Activated naive CD8-positive, alpha-beta T cell treated with anti-CD3 and anti-CD28 coated beads for 36 hours (primary cell): ENCODE measurements at places on chromosomes 4 and X. TPM values are rescaled to one million over a fixed set of nuclear protein-coding genes. Genes with fewer than 3 reads are reported as not detected.

- no peak for DNase-seq
These were observed 378.6 kb upstream of the ANXA10 start for GRCh38 chr4:167713756-167714155.

DRP2 gene
- 0.18 TPM for total RNA-seq

SLC6A8 gene
- total RNA-seq: 0.70 TPM

- peak; percentile 43 for DNase-seq
These were observed 2.3 kb downstream of the DUSP9 start for GRCh38 chrX:153649178-153649914.

TIGD4 gene
- total RNA-seq: 0.76 TPM

DNA sequence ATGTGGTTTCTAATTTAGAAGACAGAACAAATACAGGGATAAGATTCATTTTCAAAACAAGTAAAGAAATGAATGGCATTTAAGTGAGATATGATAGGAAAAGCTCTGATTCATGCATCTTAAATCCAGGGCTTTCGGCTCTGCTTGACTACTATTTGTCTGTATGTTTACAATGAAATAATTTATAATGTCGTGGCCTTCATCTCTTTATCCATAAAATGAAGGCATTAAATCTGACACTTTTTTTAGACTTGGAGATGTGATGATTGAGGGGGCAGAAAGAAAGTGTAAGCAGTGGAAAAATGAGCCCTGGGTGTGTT, 115.7 kb upstream of the KIT start:
- DNase-seq: no peak

LEF1 gene
- total RNA-seq: 211 TPM

SLC9B2 gene
- 42.3 TPM for total RNA-seq

DNA sequence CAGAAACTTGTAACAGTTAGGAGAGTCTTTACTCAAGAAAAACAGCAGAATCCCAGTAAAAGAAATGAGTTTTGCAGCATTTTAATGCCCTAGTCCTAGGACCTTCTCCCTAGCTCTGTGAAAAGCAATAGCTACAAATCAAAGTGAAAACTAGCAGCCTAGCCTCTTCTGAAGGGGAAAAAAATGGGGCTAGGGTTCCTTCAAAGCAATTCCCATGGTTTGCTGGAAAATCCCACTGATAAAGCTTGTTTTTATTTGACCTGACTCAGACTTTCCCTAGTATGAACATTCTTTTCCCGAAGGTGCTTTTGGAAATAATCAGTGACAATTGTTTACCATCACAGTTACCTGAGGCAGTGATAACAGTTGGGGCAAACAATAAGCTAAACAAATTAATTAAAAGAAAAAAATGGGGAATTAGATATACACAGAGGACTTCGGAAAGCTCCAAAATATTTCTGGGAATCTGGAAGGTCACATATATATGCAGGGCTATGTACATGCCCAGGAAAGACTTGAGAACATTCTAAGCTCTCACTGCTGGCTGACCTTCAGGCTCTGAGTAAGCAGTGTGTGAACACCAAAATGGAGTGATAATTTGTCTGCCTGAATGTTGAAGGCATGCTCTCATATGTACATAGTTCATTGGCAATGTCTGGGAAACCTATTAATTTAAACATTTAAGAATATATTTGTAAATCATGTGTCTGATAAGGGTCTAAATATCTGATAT, 285.9 kb downstream of the KCTD8 start:
- DNase-seq: no peak

DNA sequence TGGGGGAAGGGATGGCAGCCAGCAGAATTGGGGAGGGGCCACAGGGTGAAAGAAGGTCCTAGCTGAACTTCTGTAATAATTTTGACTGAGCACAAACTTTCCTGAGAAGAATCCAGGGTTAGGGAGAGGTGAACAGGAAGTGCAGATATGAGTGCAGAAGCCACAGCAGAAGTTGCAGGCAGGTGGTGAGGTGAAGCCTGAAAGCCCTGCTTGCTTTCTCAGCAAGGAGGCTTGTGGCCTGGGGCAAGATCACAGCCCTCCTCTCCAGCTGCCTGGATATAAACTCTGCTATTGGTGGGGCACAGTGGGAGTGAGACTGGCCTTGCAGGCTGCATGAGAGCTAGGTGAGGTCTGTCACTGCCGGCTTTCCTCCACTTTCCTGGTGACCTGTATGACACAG, 44.1 kb upstream of the UPRT start:
- no peak for DNase-seq

- no peak for DNase-seq
These were observed 163.7 kb downstream of the NPNT start for GRCh38 chr4:106058921-106059320.

GRCh38 chr4:183798301-183799253, 106.5 kb upstream of the STOX2 start:
- DNase-seq: no peak

DNA sequence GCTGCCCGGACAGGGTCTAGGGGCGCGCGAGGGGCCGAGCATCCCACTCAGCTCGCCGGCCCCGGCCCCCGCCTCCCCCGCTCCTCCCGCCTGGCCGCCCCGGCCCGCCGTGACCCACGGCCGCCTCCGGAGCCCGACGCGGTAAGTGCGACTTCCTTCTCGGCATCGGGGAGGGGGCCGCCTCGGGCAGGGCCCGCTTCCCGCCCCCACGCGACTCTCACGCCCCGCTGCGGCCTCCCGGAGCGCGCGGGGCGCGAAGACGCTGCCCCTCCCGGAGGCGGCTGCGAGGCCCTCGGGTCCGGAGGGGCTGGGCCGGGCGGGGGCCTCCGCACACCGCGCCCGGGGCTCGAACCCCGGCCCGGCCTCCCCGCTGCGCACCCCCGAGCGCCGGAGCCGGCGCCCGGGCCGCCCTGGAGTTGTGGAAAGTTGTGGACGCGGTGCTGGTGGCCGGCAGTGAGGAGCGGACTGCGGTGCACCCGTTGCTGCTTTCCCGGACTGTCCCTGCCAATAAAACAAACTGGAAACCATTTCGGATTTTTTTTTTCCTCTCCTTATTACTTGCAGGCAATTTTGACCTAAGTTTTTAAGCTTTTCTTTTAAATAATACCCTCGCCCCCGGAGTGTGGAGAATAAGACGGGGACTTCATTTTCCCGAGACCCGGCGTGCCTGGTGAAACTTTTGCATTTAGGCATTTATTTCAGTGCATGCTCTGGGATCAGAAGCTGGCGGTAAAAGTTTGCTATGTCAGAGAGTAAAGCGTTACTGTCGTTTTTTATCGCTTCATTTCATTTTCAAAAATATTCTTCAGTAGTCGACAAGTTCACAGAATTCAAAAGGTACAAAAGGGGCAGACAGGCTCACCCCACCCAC, 13.0 kb upstream of the TMEM156 start:
- DNase-seq: no peak

DNA sequence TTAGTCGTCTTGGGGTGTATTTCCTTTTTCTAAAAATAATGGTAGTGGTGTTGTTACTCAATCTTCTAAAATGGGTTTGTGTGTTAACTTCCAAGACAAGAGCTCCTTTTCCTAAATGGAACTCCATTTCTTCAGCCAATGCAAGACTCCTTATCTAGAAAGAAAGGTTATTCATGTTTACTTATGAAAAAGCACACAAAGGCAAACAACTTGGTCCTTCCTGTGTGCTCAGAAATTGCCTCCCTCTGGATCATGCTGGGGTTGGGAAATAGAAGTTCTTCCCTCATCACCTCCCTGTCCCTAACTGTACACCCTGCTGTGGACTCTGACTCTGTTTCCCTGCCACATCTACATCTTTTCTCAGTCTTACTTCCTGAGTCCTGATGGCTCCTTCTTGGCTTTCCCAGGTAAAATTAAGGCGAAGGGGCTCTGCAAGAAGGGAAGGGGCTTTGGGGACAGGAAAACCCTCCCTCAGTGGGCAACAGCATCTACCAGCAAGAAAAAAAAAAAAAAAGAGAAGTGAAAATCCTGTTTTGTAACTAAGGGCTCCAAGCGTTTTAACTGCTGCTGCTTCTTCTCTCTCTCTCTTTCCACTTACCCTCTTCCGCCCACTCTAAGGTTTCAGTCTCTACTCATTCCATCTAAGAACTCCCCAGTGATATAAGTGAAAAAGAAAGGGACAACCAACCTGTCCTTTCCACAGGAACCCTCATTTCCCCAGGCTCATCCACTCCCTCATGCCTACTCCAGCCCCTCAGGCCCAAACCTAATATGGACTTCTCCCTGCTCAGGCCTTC, 19.8 kb upstream of the TASL start:
- no peak for DNase-seq

PAK3 gene
- 0.62 TPM for total RNA-seq

CYTL1 gene
- total RNA-seq: not detected

DNA sequence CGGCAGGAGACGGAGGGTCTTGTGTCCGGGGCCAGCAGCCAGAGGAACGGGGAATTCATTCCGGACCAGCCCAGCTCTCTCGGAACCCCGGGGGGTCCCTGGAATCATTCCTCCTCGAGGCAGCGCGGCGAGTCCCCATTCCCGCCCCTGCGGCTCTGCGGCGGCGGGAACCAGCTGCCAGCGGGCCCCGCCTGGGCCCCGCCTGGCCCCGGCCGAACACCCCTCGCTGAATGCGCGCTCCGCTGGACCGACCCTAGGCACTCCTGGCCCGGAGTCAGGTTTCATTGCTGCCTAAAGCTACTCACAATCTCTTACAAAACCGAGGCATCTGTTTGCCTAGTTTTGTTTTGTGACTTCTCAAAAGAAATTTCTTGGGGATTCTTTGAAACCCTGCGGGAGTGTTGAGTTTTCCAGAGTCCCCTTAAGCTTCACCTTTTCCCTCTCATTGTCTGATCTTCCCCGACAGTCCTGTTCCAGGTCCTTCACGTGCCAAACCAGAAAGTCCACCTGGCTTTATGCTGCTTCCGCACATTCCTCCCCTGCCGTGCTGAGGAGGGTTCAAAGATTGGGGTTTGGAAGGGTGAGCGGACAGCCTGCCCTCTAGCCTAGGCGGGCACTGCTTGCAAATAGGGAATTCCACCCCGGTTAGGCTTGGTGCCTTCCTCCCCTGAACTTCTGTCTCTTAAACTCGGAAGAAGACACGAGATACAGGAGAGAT, 789 bp downstream of the ARHGAP10 start:
- peak; percentile 38 for DNase-seq

DGAT2L6 gene
- not detected for total RNA-seq
